ENCODE measurements at places on chromosomes 5 and 9. TPM values are rescaled to one million over a fixed set of nuclear protein-coding genes. Genes with fewer than 3 reads are reported as not detected.

DNA sequence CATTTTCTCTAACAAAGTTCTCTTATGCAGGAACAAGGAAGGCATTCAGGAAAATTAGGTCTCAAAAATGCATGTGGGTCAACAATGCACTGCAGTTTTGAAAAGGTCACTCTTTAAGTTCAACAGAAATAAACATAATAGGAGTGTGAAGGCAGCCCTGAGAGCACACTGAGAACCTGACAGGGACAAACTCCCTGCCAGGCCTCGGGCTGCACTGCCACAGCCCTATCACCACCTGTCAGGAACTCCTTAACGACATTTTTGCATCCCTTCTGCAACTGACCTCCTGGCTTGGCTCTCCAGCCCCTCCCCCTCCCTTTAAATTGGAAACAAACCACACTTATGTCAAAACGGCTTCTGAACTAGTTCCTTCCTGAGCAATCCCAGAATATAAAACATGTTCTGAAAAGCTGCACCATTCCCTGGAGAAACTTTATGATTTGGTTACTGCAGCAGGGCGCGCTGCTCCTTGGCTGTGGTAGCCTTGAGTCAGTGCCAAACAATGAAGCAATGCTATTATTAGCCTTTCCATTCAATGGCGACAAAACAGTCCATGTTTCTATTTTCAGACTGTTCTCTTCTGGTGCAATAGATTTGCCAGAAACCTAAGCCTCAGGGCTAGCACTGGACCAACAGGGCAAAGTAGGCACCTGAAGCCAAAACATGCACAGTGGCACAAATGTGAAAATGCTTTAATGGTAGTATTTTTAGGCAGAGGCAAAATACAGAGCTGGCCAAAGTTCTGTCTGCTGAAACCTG is 160.1 kb upstream of the ZNF608 start:
- peak; percentile 84 for DNase-seq

- no peak for DNase-seq
These were observed 170.0 kb downstream of the SEC61B start for GRCh38 chr9:99391937-99392594.

DNA sequence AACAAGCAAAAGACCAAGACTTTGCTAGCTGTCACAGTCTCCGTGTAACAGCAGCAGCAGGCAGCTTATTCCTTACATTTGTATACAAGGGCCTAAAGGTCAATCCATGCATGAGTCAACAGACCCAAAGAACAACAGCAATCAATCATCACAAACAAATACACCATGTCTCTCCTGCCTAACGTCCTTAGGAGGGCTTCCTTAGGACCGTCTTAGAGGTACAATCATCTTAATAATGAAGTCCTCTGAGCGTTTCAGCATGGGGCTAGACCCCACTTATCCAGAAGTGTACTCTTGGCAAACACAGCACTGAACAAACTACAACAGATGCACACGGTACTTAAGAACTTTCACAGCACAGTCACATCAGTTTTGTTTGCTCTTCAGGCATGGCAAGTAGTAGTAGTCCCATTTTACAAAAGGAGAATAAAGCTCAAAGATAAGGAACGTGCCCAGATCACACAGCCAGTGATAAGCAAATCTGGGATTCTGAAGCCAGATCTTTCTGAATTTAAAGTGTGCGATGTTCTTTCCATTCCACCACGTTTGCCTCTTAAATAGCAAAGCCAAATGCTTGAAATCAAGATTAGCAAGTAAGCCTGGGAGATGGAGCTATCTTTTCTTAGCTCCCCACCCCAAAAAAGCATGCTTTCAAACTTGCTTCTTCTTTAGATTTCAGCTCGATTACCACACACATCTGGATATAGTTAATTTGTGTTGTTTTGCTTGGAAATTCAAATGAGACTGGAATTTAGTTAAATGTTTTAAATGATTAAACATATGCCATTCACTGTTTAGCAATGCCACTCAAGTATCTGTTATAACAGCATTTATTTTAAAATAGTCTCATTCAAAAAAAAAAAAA is 24.2 kb downstream of the PSMB7 start:
- no peak for DNase-seq

The EQTN gene
- polyA plus RNA-seq: not detected

DNA sequence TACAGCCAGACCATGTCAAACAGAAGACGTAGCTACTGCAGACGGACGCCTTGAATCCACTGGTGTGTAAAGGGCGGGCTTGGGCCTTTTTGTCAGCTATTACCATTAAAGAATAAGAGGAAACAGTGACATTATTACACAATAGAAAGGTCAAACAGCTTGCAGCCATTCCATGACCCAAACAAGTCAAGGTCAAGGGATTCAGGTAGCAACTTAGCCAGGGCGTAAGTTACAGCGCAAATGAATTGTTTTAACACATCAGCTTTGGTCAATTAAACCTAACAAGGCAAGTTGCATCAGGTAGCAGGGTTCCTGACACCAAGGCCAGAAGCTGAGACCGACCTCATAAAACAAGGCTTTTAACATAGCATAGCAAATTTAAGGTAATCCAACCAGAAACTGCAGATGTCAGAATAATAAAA is 15.3 kb downstream of the NFIB start:
- no peak for DNase-seq

DNA sequence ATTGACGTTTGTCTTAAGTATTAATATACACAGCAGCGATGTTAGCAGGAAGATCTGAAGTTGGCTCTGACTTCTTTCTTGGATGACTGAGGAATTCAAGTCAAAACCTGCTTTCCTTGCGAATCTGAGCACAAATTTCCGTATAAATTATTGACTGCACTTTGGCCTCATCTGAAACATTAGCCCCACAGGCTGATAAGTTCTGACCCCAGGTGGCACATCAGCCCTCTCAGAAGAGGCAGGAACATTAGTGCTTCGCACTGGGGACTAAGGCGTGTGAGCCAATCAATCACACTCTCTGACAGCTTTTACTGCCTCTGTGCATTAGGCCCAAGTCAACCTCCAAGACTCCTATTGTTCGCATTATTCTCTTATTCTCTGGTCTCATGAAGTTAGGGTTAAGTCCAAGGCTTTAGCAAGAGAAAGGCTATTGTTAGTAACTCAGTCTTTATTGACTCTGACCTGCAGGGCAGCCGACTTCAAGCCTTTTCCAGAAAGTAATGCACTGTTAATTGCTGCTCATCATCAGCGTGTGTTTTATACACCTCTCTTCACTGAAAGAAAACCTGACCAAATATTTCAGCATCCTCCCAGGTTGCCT is 84.2 kb downstream of the ZNF608 start:
- DNase-seq: no peak

The GNA14 gene
- polyA plus RNA-seq: 6.0 TPM

DNA sequence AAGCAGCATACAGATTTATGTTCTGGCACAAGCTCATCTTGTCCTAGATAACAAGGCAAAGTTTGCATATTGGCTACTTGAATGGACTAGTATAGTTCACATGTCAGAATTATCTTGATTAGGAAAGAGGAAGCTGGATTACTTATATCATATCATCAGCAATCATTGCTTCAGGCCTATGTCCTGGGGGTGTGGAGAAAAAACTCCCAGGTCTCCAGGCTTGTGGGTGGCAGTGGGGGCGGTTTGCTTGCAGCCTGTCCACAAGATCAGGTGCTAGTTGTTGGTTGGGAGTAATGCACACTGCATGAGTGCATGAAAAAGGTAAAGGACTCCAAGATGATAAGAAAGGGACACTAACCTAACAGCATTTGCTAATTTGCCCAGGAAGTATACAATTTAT is 326.4 kb upstream of the PDE4D start:
- no peak for DNase-seq

The MARCHF3 gene
- polyA plus RNA-seq: 6.2 TPM

The KDM4C gene
- polyA plus RNA-seq: 14.2 TPM

The FST gene
- 33.1 TPM for polyA plus RNA-seq

The ZDHHC11 gene
- 6.3 TPM for polyA plus RNA-seq

The RLN2 gene
- 0.61 TPM for polyA plus RNA-seq

The SPATA31D4 gene
- polyA plus RNA-seq: not detected

DNA sequence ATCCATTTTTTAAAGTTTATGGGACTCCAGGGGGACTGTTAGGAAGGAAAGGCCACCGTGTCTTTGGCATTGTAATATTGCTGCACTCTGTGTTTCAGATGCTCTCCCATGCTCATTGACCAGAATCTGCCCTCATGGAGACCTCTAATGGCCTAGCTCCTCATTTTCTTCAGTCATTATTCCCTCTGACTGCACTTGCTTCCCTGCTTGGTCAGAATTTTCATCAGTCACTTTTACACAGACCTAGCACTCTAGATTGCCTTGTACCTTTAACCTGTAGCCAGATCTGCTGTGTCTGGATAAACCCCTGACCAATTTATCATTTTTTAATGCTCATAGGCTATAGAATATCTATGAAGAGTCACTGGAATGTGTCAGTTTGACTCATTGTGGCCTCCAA is 155.5 kb upstream of the NUDT12 start:
- DNase-seq: no peak

The SNCAIP gene
- polyA plus RNA-seq: 5.7 TPM

GRCh38 chr5:139908749-139909148 is 113.1 kb downstream of the PSD2 start:
- DNase-seq: no peak

GRCh38 chr5:88660264-88660946 is 222.6 kb downstream of the MEF2C start:
- DNase-seq: no peak

GRCh38 chr9:8115570-8115969 is 316.0 kb upstream of the DMAC1 start:
- no peak for DNase-seq

The EFNA5 gene
- polyA plus RNA-seq: 4.7 TPM

GRCh38 chr9:83473488-83473971 is 64.7 kb downstream of the FRMD3 start:
- no peak for DNase-seq

Measured in hindlimb muscle (tissue), 1 donor.